Pancreas (tissue), 10 donors: ENCODE measurements at places on chromosomes 7 and 10.

DNA sequence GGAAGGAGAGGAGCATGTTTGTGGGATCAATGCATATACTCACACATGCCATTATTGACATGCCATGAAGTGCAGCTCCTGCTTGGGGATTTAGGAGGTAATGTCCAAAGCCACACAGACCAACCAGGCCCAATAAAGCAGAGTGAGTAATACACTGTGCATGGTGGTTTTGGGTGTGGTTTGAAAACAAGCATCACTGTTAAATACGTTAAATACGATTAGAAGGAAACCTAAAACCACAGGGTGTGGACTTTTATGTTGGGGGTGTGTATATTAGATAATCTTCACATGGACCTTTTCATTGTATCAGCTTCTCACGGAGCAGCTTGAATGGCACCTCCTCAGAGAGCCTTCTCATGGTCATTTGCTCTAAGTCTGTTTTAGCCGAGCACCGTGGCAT is 10.4 kb upstream of the EIF3A start:
- H3K4me3 ChIP-seq = no peak overlapping the region
- no peaks in the 10 kb centered on the region for H3K36me3 ChIP-seq
- H3K27ac ChIP-seq = no peak overlapping the region
- no peaks in the 10 kb centered on the region for H3K4me1 ChIP-seq

- H3K4me1 ChIP-seq = no peaks in the 10 kb centered on the region
- no peak overlapping the region for H3K27ac ChIP-seq
- H3K36me3 ChIP-seq = no peaks in the 10 kb centered on the region
- no peak overlapping the region for H3K4me3 ChIP-seq
- no peak for DNase-seq
Observed at GRCh38 chr7:49245062-49245461, 320.7 kb downstream of the CDC14C start.

- no peak for DNase-seq
- H3K27ac ChIP-seq = peak overlapping the region; percentile 78
Observed at GRCh38 chr10:42646214-42646613, 7.8 kb upstream of the ZNF33B start.

DNA sequence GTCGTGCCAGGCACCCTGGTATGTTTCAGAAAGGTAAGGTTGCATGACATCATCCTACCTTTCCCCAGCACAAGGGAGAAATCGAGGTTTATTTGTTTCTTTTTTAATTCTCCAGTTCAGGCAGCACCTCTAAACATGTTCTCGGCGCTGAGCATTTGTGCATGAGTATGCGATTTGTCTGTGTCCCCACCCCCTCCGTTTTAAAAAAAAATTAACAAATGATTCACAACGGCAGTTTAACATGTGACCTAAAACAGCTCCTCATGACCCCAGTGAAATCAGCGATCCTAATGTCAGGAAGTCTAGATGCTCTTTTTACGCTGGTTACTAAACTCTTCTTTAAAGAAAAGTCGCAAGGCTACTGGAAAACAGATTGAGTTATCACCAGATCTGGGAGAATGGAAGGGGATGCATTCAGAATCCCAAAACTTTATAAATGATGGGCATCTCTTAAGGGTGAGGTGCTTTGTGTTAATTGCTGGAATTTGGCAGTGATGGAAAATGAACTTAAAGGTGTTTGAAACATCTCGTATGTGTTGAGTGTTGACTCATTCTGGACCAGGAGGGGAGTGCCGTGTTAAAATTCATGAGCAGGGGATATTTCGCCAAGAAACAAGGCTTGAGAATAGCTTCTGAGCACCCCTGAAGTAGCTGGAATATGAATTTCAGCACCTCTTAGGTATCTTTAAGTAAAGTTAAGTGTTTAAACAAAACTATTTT is 106.8 kb upstream of the PDCD4 start:
- H3K27ac ChIP-seq = no peak overlapping the region
- no peaks in the 10 kb centered on the region for H3K4me1 ChIP-seq
- H3K36me3 ChIP-seq = no peaks in the 10 kb centered on the region

DNA sequence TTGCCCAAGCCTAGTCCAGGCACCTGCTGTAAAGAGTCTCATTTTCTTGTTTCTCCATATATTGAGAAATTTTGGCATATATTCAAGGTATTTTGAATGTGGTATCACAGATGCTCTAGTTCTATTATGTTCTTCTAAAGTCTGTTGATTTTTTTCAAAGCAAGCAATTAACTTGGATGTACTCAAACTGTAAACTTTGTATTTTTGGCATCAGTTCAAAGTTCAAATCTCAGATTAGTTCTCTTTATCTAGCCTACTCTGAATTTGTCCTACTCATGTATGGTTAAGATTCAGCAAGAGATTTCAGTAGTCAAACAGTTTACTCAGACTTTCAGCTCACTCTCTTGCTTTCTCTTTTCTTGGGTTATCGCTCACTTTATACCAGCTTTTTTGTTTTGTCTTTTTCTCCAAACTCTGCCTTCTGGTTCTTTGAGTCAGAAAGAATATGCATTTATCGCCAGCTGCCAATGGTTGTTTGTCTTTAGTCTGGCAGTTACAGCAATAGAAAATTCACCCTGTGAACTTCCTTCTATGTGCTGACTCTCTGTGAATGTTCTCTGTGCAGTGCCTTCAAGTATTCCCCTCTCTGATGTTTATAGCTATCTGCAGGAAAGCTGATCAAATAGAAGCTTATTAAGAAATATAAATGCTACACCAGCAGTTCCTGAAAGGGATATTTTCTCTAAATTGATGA is 56.0 kb downstream of the ANKRD7 start:
- H3K27ac ChIP-seq = no peak overlapping the region
- no peaks in the 10 kb centered on the region for H3K36me3 ChIP-seq
- no peaks in the 10 kb centered on the region for H3K27me3 ChIP-seq
- no peak for DNase-seq
- no peaks in the 10 kb centered on the region for H3K4me1 ChIP-seq

- H3K4me3 ChIP-seq = no peak overlapping the region
- DNase-seq = no peak
- H3K4me1 ChIP-seq = peaks cover 4% of the 10 kb centered on the region
Observed at GRCh38 chr10:44879531-44879899, 31.6 kb upstream of the TMEM72 start.

DNA sequence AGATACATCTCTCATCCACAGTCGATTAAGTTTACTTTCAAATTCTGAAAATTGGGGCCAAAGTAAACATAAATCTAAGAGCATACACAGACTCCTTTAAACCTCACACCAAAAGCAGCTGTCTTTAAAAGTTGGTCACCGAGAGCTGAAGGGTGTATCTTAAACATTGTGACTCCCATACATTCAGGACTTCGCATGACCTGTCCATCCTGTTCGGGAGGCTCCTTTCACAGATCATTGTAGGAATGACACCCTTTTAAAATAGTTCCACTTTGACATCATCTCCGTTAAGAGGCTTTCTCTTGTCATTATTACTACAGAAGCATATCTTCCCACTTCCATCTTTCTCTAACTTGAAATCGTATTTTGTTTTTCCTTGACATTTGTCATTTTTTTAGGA is 440.0 kb downstream of the DNAJB9 start:
- H3K4me3 ChIP-seq = no peak overlapping the region
- no peaks in the 10 kb centered on the region for H3K36me3 ChIP-seq
- no peak for DNase-seq
- H3K27me3 ChIP-seq = no peaks in the 10 kb centered on the region
- H3K4me1 ChIP-seq = no peaks in the 10 kb centered on the region
